WTC11 (cell line): ENCODE measurements at places on chromosomes 5 and 9.

DNA sequence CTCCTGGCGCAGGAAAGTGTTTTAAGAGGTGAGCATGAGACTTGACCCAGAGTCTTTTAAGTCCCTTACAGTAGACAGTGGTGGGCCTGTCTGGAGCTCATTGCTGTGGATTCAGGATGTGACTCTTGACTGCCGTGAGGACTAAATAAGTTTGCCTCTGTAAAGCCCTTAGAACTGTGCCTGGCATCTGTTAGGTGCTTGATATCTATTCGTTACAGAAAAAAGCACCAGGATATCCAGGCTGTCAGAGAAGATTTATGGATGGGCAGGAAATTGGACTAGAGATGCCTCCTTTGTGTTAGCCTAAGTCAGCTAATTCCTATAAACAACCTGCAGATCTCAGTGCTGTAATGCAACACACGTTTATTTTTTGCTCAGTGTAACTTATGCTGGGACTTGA lies 12.6 kb downstream of the ERGIC1 start:
- DNase-seq, result no peak

GRCh38 chr5:28691526-28691925 lies 1653.1 kb upstream of the CDH9 start:
- DNase-seq, result no peak

- DNase-seq, result no peak
These were observed 225.0 kb downstream of the FANCC start for GRCh38 chr9:95092262-95093072.

DNA sequence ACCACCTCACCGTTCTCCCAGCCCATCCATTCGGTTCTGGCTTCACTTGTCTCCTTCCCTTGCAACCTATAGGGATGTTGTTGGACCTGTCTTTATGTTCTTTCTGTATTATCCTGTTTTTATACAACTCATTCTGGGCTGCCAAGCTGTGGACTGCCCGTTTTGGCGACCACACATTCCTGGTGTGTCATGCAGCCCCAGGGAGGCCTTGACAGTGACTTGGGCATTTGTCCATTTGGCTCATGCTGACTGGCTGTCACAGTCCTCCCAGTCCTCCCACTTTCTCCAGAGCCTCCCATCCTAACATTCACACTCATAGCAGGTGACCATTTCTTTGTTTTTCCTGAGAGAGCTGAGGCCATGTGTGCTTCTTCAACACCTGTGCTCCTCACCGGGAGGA lies 136.4 kb downstream of the SLF1 start:
- no peak for DNase-seq

- DNase-seq, result no peak
These were observed 372.7 kb upstream of the PTGER4 start for GRCh38 chr5:40306869-40307487.

DNA sequence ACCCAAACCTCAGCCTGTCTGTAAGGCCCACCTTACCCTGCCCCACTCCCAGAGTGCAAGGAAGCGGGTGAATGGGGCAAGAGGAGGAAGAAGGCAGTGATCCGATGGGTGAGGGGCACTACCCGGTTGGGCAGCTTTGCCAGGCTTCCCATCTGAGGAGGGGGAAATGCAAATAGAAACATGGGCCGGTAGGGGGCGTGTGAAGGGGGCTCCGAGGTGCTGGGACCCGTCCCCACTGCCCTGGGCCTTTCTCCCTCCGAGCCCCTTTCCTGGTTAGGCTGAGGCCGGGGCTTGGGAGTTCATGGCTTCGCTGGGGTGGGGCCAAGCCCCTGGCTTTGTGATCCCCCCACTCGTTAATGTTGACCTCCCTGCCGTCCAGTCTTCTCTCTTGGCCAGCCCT lies 23.6 kb upstream of the MYORG start:
- peak; percentile 64 for DNase-seq

DNA sequence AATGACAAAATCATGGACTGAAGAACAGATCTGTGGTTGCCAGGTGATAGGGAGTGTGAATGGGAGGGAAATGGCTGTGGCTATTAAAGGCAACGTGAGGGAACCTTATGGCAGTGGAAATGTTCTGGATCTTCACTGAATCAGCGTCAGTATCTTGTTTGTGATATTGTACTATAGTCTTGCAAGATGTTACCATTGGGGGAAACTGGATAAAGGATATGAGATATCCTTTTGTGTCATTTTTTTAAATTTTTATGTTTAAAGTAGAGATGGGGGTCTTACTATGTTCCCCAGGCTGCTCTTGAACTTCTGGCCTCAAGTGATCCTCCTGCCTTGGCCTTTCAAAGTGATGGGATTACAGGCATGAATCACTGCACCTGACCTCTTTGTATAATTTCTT lies 95.5 kb downstream of the RPS23 start:
- no peak for DNase-seq

DNA sequence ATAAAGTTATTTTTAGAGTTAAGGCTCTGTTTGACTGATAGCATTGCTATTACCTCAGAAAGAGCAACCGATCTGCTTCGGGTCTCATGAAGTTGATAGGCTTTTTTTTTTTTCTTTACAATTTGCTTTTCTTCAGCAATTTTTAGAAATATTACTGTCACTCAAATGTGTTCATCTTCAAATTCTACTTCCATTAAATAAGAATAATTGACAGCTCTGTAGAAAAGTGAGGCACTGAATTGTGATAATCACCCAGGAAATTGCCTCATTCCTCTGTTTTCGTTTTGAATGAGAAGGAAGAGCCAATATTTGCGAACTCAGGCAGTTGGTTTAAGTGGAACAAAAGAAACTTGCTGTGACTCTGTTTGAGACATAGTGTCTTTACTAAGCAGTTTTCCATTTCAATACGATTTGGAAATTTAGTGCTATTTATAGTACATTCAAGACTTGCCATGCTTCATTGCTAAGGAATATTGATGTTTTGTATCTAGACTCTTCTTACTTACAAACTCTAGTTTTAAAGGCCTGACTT lies 700.5 kb upstream of the CDH10 start:
- no peak for DNase-seq

- DNase-seq, result no peak
These were observed 67.4 kb upstream of the CCDC112 start for GRCh38 chr5:115363879-115364278.

DNA sequence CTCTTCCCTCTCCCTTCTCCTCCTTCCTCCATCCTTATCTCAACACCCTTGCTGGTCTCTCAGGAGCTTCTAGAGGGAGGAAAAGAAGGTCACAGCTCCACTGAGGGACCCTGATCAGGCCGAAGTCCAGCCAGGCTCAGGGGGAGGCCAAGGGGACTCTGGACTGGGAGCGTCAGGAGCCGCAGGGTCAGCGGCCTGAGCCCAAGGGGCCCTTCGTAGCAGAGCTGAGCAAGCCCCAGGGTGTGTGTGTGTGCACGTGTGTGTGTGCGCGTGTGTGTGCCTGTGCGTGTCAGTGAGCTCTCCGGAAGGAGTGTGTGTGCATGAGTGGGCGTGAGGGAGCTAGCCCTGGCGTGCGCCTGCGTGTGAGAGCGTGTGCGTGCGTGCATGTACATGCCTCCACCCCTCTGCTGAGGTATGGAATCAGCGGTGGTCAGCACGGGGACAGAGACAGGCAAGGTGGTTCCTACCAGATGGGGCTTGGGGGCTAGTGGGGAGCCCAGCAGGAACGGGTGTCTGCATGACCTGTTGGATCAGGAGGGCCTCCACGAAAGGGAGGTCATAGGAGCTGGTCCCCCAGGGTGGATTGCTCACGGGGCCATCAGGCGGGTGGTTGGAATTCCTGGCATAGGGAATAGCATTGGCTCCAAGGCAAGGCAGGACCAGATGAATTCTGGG lies 10.0 kb upstream of the AGPAT2 start:
- DNase-seq, result no peak

DNA sequence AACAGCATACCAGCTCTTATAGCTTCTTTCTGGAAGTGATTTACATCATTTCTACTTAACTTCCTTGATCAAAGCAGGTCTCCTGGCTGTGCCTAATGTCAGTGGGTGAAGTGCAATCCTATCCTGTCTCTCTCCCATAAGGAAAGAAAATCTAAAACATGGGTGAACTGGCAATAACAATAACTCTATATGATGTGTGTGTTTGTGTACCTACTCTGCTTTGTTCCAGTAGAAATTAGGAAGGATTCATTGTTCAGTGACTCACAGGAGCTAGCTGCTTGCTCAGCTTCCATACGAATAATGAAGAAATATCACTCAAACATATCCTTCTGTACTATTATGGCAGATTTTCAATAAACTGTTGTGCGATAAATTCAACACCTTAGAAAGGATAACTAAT lies 123.7 kb downstream of the ADGRV1 start:
- no peak for DNase-seq

DNA sequence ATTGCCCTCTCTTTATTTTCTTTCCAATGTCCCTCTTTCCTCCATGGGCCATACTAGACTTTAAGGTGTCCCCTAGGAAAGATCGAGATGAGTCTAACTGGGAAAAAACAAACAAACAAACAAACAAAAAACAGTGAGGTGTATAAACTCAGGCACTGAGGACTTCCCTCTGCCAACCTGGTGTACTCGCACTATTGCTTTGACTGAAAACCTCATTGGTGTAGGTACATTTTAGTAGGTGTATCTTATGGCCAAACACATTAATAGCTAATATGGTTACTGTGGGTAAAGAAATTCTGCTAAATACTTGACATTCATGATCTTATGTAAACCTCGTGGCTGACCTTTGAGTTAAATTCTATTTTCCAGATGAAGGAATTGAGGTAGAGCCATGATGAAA lies 74.3 kb downstream of the TNC start:
- DNase-seq, result no peak

DNA sequence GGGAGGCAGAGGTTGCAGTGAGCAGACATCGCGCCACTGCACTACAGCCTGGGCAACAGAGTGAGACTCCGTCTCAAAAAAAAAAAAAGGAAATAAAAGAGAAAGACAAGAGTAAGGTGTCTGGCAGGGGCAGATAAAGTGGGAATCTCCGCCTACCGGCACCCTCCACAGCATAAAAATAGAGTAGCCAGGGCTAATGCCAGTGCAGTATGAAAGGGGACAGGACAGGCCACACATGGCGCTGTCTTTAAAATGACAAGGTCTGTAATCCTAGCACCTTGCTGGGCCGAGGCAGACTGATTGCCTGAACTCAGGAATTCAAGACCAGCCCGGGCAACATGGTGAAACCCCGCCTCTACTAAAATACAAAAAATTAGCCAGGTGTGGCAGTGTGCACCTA lies 7.8 kb downstream of the BICD2 start:
- no peak for DNase-seq

DNA sequence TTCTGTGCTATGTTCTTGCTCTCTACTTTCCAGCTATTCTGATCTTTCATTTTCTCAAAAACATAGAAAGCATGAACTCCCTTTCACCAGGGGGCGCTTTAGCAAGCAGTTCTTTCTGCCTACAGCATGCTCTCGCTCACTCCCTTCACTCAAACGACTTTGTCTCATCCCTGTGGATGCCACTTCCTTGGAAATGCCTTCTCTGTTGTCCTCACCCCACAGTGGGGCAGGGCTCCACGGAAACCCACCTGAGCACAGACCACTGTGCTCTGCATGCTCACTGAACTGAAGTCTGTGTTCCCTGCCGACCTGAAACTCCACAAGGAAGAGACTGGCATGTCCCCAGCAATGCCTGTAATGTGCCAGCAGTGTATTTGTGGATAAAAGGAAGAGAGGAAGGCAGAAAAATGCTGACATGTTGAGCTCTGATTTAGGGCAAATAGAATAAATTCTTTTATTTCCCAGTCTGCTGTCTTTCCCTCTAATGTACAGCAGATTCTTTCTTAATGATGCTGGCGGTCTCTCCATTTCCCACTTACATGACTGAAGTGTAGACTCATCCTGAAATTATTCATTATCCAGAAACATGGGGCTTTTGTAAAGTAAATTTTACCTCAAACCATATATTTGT lies 4.9 kb upstream of the ROR2 start:
- peak; percentile 79 for DNase-seq

DNA sequence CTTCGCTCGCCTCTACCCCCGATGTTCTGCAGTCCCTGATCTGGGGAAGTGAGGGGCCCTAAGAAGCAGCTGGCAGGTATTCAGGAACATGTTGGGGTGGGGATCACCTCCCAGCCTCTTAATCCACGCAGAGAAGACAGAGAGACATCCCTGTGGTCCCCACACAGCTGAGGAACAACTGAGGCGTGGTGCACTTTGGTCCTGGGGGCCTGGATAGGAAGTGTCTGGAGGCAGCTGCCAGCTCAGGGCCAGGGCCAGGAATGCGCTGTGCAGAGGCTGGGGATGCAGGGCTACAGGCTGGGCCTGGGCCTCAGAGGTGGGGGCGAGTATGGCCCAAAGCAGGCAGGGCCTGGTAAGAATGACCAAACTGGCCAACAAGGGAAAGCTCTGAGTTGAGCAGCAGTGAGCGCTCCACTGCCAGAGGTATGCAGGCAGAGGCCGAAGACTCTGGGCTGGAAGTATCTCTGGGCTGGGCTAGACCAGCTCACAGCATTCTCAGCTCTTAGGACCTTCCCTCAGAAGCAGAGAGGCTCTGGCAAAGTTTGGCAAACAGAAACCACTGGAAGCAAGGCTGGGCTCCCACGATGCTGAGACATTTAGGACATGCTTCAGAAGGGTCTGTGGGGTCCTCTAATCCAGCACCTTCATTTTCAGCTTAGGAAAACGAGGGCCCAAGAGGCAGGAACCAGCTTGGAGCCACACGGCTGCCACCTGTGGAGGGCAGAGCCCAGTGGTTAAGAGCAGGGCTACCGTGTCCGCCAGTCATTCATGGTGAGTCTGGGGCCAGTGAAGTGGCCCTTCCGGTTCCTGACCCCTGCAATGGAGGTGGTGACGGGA lies 174.4 kb downstream of the GAPVD1 start:
- no peak for DNase-seq

GRCh38 chr9:110183208-110184145 lies 24.5 kb downstream of the C9orf152 start:
- peak; percentile 71 for DNase-seq

- no peak for DNase-seq
These were observed 68.5 kb downstream of the MRPL36 start for GRCh38 chr5:1731091-1731639.

DNA sequence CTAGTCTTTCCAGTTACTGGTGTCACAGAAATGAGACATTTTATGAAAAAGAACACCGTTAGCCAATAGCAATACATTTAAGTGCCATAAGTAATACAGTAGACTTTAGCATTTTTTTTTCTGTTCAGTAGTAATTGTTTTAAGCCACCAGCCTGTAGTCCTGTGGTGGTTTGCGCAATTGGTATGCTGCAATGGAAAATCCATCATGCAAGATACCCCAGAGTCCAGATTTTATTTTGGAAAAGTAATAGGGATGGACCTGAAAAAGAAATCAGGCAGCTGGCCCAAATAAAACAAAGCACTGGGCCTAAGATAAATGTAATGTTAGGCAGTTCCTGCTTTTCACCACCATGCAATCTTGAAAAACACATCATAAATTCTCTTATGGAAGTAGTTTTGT lies 94.6 kb upstream of the RASGRF2 start:
- no peak for DNase-seq

DNA sequence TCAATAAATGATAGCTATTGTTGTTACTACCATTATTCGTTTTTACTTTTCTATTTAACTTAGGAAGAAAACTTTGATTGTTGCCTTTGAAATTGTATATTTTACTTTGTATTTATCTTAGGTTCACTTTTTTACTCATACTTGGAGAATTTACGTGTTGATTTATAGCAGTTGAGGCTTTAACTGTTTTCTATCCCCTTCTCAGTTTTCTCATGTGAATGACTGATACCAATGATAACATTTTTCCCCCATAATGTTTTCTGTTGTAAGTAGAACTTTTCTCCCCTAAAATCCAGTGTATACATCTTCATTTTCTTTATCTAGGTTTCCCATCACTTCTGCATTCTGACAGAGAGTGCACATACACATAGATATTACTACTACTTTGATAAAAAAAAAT lies 54.4 kb downstream of the FSD1L start:
- no peak for DNase-seq
